Head of caudate nucleus (tissue), 42 donors: ENCODE measurements at places on chromosomes 5 and 9.

GRCh38 chr9:88106492-88106891 is 31.8 kb downstream of the SPATA31C2 start:
- peak; percentile 28 for DNase-seq

- no peak for DNase-seq
Measured at GRCh38 chr9:108430655-108431054, 425.1 kb downstream of the ACTL7B start.

DNA sequence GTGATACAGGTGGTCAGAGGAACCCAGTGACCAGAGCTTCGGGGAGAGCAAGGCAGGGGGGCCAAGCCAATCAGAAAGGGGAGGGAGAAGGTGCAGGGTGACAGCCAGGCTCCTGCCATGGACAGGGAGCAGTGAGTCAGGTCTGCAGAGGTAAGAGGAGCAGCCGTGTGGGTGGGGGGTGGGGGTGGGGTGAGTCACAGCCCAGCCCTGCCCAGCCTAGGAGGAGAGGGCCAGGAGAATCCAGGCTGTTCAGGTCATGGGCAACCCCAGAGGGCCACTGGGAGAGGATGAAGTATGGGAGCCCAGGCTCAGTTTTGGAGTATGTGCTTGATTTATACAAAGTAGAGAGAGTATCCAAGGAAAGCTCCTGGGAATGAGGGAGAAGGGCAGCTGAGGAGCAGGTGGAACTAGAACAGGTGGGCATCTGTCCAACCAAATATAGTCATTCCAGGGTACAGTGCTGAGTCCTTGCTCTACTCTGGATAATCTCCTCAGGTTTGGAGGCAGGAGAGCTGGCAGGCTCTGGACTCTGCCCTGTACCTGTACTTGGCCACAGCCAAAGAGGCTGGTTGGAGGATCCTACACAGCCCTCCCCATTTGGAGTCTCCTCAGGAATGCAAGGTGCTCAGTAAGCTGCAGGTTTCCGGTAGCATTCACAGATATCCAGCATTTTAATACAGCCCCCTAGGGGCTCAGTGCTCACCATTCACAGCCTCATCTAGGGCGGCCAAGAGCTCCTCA is 1.6 kb downstream of the HBEGF start:
- no peak for DNase-seq

DNA sequence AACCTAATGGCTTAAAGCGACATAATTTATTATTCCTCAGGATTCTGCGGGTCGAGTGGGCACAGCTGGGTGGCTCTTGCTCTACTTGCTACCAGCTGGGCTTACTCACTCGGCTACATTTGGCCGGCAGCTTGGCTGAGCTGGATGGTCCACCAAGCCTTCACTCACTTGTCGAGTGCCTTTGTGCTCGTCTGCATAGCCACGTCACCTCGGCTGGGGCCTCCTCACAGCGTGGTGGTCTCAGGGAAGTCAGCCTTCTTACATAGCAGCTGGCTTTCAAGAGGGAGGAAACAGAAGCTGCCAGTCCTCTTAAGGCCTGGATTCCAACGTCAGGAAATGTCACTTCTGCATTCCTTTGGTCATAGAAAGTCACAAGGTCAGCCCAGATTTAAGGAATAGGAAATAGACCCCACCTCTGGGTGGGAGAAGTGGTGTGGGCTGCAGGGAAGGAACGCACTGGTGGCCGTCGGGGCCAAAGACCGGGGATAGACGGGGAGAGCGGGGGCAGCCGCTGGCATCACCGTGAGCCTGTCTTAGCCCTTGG is 75.1 kb upstream of the RUFY1 start:
- DNase-seq, result no peak

- peak; percentile 16 for DNase-seq
Measured at GRCh38 chr9:36625006-36625615, 52.4 kb downstream of the MELK start.

- DNase-seq, result no peak
Measured at GRCh38 chr9:108286638-108287206, 569.1 kb downstream of the ACTL7B start.
